ENCODE measurements at places on chromosomes 4 and X.

DNA sequence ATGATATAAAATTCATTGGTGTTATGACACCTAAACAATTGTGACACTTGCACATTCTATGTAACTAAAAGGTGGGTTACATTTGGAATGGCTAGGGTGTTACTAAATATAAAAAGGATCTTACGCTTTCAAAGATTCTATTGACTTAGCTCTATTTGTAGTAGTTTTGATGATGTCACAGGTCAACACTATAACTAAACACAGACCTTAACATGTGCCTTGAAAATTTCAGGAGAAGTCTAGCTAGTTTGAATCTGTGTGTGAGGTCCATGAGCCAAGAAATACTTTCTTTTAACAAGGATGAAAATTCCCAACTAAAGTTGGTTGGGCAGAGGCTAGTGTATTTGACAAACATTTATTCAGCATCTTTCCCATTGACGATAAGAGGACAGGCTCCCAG is 298.0 kb downstream of the GPAT3 start:
- no peak for DNase-seq

DNA sequence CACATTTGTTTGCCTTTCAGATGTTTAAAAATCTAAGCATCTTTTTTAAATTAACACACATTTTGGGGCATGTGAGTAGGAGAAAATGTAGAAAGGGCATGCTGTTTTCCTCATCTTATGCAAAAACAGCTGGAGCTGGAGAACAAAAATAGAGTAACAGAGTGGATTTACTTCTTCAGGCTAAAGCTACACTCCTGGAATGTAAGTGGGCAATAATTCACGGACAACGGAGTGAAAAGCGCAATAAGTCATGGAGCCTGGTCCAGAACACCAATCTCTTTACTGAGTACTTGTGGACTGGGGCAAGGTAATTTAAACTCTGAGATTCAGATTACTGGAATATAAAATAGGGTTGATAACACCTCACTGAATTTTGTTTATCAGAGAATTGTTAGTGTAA is 1018.8 kb upstream of the HS3ST1 start:
- no peak for DNase-seq

GRCh38 chrX:154376774-154377173 is 2.3 kb upstream of the EMD start:
- DNase-seq = no peak

DNA sequence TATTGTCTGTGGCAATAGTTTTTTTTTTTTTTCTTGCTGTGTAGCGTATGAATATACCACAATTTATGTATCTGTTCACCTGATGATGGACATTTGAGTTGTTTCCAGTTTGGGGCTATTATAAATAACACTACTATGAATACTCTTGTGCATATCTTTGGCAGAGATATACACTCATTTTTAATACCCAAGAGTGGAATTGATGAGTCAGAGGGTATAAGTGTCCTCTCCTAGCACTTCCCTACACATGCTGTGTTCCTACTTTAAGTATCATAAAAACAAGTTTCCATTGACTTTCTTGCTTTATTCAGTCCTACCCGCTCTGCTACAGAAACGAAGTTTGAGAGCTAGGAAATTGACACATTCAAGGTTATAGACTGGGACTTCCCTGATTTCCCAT is 39.8 kb downstream of the XIAP start:
- no peak for DNase-seq

- no peak for DNase-seq
Observed at GRCh38 chr4:183751106-183751505, 92.0 kb downstream of the TRAPPC11 start.

GRCh38 chrX:103697687-103698086 is 11.2 kb upstream of the MORF4L2 start:
- DNase-seq = no peak

- DNase-seq = no peak
Observed at GRCh38 chrX:42432552-42432951, 345.4 kb downstream of the PPP1R2C start.
